ENCODE measurements at places on chromosomes 7 and 10. TPM values are rescaled to one million over a fixed set of nuclear protein-coding genes. Genes with fewer than 3 reads are reported as not detected.

Gene CYTH3
- total RNA-seq = 1.2 TPM

Gene RNF133
- not detected for total RNA-seq

Gene GIMAP7
- total RNA-seq = 79.9 TPM

Gene SEMA3C
- not detected for total RNA-seq

Gene PRRT4
- total RNA-seq = not detected

Gene HOXA6
- total RNA-seq = 0.31 TPM

Gene DNAJC30
- total RNA-seq = 7.5 TPM

Gene AQP1
- 0.11 TPM for total RNA-seq

Gene AKR1B15
- total RNA-seq = not detected

Gene TFPI2
- 0.37 TPM for total RNA-seq

Gene ANKRD1
- total RNA-seq = not detected

Gene CLDN4
- 0.10 TPM for total RNA-seq

Gene UTF1
- total RNA-seq = not detected

Gene BCL7B
- total RNA-seq = 60.1 TPM

Gene OR2A12
- not detected for total RNA-seq

Gene PRKCQ
- 27.5 TPM for total RNA-seq

Gene IRF5
- 6.1 TPM for total RNA-seq

Gene SPDYE2
- total RNA-seq = not detected

Gene THNSL1
- total RNA-seq = 3.7 TPM

Gene ENTPD1
- total RNA-seq = 2.1 TPM

Gene LRIT1
- total RNA-seq = not detected

Gene JAKMIP3
- total RNA-seq = 0.82 TPM

Gene FAM221A
- 8.8 TPM for total RNA-seq

Gene LEP
- not detected for total RNA-seq

Gene SPDYE6
- not detected for total RNA-seq

Data from activated naive CD4-positive, alpha-beta T cell treated with anti-CD3 and anti-CD28 coated beads, Interleukin-2, amount 50 U/mL, for 72 hours (primary cell).